ENCODE measurements at places on chromosomes 5 and 9.

GRCh38 chr5:133289686-133290367, 238.0 kb downstream of the HSPA4 start:
- DNase-seq, result no peak

GRCh38 chr5:61933787-61934626, 372.0 kb upstream of the KIF2A start:
- DNase-seq, result peak; percentile 9

DNA sequence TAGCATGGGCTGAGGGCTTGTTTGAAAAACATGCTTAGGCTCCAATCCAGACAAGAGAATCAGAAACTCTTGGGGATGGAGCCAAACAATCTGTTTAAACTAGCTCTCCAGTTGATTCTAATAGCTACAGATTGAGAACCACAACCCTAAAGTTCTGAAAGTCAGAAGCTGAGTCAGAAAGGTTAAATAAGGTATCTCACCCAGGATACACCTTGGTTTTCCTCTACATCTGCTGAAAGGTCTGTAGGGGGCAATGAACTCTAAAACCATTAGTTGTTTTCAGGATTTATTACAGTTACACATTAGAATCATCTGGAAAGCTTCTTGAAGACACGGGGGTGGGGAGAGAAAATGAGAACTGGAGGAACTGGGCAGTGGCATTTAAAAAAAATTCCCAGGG, 5.7 kb downstream of the GFM2 start:
- no peak for DNase-seq

DNA sequence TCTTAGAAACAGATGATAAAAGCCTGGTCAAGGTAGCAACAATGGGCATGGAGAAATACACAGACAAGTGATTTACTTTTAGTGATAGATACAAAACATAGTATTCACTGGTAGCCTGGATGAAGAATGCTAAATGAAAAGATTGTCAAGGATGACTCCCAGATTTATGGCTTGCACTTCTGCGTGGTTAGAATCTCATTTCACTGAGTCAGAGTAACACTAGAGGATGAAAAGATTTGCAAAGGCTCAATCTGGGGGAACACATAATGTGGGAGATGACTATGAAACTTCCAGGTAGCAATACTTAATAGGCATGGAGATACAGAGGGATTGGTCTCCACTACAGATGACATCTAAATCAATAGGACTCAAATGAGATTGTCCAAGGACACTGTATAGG, 38.4 kb downstream of the AGTPBP1 start:
- DNase-seq, result no peak

GRCh38 chr9:120910643-120911042, 16.0 kb downstream of the TRAF1 start:
- DNase-seq, result no peak

DNA sequence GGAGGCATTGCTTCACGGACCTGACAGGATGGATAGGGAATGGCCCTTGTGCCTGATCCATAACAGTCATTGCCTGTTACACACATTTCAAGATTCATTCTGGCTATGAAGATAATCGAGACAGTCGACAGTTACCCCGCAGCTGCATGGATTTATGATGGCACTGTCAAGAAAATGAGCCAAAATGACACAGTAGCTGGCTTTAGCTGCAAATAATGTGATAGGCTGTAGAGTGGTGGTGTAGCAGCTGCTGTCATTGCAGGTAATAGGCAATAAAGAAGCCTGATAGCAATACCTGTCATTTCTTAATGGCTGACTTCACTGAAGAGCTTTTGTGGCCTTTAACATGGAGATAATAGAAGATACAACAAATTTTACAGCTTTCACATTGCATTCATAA, 1085.2 kb upstream of the ARRDC3 start:
- DNase-seq, result no peak

GRCh38 chr5:74337254-74337983, 303.1 kb downstream of the ENC1 start:
- DNase-seq, result no peak

- DNase-seq, result no peak
These were observed 5.6 kb downstream of the ADAMTSL2 start for GRCh38 chr9:133539991-133540697.

- DNase-seq, result no peak
These were observed 146.4 kb upstream of the PPP1R26 start for GRCh38 chr9:135332979-135333748.

DNA sequence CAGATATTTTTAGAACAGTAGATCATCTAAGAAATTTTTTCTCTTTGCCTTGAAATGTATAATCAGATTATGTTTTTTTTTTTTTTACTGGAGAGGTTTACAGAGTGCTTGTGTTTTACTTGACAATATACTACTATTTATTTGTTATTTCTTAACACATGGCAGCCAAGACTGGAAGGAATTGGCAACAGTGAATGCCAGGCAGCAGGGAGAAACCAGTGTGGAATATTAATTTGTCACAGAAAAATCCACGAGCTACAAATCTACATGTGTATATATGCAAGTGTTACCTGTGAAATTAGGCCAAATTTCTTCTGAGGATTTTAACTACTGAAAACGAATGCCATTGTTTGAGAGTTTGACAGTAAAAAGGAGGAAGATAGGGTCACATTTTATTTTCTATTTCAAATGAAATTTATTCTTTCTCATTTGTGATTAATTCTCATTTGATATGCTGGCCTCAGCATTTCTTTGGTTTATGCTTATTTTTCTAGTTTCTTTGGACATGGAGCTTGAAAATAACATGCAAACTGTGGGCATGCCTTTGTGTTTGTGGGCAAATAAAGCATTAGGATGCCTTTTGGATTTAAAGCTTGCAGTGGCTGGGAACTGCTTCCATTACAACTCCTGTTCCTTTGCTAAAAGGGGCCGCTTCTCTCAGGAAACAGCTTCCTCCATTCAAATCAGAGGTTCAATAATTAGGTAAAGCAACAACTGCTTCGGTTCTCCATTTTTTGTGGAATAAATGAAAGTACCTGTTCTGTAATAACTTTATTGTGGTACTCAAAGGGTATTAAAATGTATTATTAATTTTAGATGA, 39.0 kb upstream of the ZFYVE16 start:
- DNase-seq, result no peak

DNA sequence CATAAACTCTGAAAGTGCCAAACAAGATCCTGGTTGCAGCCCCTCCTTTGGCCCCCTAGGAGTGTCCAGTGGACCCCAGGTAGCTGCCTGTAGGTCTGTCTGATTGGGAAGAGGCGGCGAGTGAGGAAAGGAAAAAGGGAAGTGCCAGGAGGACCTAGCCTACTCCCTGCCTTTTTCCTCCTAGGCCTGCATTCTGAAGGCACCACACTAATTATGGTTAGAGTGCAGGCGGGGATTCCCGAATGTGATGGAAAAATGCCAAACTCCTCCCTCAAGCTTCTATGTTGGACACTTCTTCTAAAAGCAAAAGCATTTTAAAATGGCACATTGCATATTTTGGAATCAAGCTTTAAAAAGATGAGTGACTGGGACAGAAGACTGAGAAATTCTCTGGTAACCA, 83.2 kb upstream of the SMIM15 start:
- DNase-seq, result no peak

DNA sequence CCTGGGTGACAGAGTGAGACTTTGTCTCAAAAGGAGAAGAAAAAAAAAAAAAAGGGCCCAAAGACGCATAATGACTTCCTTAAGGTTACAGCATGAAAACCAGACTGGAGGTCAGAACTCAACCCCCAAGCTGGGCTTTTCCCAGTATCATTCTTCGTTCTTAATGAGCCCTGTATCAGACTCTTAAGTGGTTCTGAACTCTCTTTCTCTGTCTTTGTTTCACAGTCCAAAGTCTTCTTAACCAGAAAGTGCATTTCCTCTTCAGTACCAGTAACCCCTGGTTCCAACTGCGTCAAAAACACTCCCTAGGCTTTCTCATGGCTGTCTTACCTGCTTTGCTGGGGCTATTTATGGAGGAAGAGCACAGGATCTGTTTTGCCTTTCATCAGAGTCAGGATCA, 38.4 kb upstream of the SHB start:
- no peak for DNase-seq

- no peak for DNase-seq
These were observed 88.6 kb downstream of the SMIM23 start for GRCh38 chr5:171874234-171874633.

- DNase-seq, result no peak
These were observed 221.2 kb downstream of the TLE1 start for GRCh38 chr9:81468084-81468595.

GRCh38 chr5:132235340-132235739, 7.7 kb upstream of the P4HA2 start:
- DNase-seq, result no peak

DNA sequence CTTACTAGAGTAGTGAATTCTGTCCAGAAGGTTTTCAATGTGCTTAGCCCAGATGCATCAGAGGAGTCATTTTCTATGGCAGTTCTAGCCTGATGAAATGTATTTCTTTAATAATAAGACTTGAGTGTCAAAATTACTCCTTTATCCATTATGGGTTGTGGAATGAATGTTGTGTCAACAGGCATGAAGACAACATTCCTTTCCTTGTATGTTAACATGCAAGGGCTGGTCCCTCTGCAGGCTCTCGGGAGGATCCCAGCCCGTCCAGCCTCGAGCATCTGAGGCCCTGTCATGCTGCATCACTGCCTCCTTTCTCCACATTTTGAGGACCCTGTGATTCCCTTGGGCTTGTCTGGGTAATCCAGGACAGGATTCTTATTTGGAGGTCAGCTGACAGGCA, 42.9 kb upstream of the FAM120AOS start:
- DNase-seq, result no peak

GRCh38 chr9:105290418-105290817, 46.0 kb downstream of the SLC44A1 start:
- no peak for DNase-seq

GRCh38 chr9:113417370-113417769, 6.8 kb downstream of the C9orf43 start:
- no peak for DNase-seq

GRCh38 chr9:125468646-125469045, 207.0 kb downstream of the GAPVD1 start:
- no peak for DNase-seq

DNA sequence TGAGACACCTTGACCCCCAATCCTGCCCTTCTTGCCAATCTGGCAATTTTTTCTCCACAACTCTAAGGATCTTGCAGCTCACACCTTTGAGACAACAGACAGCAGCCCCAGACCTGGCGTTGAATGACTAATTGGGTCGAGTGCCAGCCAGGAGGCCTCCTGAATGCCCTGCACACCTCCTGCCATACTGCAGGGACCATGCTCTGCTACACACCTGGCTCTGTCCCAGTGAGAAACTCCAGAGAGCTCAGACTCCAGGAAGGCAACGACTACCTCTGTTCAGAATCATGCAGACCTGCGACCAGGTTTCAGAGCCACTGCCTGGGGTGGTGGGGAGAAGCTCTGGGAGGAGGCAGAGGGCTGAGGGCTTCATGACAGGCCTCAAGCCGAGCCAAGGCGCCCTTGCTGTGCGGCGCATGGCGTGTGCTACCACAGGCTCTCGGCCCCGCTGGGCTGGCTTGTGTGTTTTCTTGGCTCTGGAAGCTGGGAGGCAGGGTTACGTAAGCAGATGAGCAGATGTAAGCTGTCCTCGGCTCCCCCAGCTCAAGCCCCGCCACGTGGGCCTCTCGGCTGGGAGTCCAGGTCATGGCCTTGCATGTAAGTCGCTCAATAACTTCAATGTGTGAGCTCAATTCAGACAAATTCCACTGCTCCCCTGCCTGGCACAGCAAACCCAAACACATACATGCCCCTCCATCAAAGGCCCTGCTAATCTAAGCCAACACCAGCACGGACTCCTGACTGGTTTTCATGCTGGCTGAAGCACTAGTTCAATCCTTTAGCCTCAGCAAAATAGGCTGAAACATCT, 27.5 kb downstream of the B4GALT1 start:
- no peak for DNase-seq

DNA sequence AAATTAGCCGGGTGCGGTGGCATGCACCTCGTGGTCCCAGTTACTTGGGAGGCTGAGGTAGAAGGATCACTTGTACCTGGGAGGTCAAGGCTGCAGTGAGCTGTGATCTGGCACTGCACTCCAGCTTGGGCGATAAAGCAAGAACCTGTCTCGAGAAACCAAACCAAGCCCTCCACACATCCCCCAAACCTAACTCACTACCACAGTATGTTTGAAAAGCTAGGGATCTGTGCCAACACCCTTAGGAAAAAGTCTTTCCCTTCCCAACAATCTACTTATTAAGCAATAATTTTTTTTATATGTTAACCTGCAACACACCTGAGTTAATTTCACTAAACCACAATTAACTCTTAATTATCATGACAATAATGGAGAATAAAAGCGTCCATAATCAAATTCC, 2.2 kb downstream of the UBTD2 start:
- DNase-seq, result no peak

GRCh38 chr9:21336457-21336856, 1.3 kb upstream of the KLHL9 start:
- DNase-seq, result no peak

- no peak for DNase-seq
These were observed 14.5 kb downstream of the PALM2AKAP2 start for GRCh38 chr9:109794361-109795012.

DNA sequence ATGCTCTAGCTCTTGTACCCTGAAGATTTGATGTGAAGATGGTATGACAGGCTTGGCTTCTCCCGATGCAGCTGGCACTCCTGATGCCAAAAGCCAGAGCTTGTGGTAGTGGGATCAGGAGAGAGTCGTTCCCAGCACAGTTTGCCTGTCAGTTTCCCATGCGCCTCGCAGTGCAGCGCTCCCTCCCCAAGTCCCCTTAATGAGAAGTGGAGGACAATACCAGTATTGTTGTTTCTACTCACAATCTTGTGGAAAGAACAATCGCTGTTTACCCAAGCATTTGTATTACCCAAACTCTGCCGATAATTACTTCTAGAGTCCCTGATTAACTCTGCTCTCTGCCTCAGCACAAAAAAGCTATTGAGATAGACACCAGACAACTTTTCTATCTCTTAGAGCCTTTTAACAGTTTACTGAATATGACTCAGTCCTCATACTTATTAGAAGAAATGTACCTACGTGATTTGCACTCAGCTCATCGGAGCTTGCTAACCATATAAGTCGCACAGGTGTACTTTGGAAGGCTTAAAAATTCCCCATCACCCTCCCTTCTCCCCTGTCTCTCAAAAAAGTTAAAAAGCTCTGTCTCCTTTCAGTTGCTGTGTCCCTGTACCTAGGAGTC, 283.2 kb upstream of the TMEM161B start:
- DNase-seq, result no peak

Measured in DND-41 (cell line).